ENCODE measurements at places on chromosomes 2 and 18.

- DNase-seq: peak; percentile 39
Measured at GRCh38 chr2:20634507-20635112, 16.3 kb downstream of the HS1BP3 start.

- DNase-seq: no peak
Measured at GRCh38 chr2:9972621-9973479, 21.4 kb downstream of the GRHL1 start.

DNA sequence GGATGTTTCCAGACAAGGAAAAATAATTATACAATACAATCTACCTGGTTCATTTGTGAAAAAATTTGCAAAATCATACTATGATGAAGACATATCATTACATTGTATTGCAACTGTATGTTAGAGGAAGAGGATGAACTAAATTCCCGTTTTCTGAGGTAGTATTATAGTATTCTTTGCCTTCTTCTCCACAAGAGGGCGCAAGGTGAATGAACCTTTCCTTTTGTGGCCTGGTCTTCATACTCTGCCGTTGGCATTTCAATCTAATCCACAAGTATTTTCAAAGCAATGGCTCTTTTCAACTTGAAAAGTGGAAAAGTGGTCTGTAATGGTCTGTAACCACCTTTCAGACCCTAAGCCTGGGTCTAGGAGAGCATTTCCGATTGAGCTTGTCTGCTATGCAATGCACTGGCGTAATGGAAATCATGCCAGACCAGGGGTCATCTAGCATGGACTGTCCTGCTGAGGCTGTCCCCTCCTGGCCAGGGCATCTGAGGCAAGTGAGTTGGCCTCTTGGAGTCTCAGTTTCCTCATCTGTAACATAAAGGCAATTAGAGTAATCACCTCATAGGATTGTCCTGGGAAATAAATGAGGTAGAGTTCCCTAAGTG is 30.8 kb upstream of the ZNF396 start:
- DNase-seq: peak; percentile 34

- DNase-seq: no peak
Measured at GRCh38 chr2:235238537-235238936, 255.3 kb upstream of the AGAP1 start.

DNA sequence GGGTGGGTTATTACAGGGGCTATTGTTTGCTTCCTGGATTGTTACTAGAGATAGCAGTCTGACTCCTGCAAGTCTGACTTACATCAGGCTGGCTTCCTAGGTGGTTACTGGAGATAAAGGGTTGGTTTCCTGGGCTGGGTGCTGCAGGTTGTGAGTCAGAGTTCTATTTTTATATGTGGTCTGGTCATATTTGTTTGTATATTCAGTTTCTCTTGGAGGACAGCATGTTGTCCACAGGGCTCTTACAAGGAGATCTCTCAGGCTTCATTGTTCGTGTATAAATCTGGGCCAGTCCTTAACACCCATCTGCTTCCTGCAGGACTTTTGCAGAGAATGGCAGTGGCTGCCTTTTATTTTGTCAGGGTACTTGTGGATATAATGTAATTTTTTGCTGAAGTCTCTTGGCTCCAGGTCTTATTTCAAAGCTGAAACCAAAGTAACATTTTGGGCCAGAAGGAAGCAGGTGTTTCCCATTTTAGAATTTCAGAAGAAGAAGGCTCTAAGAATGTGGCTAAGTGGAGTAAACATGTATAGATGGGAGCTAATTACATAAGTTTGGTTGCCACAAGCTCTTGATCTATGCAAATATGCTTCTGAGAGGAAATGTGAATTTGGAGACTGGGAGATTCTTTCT is 65.9 kb upstream of the SLC16A14 start:
- DNase-seq: no peak

GRCh38 chr18:33195795-33196194 is 244.7 kb downstream of the CCDC178 start:
- no peak for DNase-seq

GRCh38 chr18:31246460-31246859 is 71.5 kb upstream of the DSG1 start:
- DNase-seq: no peak

GRCh38 chr2:239167766-239168444 is 232.9 kb downstream of the HDAC4 start:
- DNase-seq: no peak

DNA sequence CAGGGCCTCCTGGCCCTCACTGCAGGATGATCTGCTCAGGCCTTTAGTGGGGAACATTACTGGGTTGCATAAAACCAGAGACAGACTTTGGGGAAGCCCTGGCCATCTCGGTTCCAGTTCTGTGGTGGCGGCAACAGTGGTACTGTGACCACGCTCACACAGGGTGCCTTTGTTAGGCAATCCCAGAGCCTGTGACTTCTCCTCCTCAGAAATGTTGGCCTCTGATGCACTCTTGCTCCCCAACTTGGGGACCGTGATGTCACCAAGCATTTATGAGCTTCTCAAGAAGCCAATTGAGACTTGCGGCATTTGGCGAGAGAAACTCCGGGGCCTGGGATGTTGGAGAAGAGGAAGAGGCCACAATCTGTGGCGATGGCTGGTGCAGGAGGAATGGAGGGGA is 80.9 kb upstream of the PKDCC start:
- no peak for DNase-seq

- DNase-seq: no peak
Measured at GRCh38 chr2:177129610-177130009, 83.0 kb upstream of the HNRNPA3 start.

DNA sequence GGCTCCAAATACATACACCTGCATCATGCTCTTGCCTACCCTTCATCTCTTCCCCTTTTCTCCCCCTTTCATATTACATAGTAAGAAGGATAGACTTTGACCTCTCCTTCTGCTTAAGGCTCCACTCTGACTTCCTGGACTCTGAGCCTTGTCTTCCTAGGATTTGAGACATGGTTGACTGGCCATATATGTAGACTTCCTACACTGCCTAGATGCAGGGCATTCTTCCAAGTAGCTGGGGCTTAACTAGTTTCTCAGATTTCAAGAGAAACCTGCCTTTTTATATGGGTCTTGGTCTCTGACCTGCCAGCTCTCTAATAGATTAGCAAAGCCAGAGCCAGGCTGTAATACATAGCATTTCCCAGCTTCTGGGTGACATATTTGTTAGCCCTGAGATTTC is 35.4 kb upstream of the CYP26B1 start:
- no peak for DNase-seq

- no peak for DNase-seq
Measured at GRCh38 chr2:111678161-111678560, 205.8 kb downstream of the ANAPC1 start.

- no peak for DNase-seq
Measured at GRCh38 chr2:199460101-199460671, 2.4 kb upstream of the SATB2 start.

DNA sequence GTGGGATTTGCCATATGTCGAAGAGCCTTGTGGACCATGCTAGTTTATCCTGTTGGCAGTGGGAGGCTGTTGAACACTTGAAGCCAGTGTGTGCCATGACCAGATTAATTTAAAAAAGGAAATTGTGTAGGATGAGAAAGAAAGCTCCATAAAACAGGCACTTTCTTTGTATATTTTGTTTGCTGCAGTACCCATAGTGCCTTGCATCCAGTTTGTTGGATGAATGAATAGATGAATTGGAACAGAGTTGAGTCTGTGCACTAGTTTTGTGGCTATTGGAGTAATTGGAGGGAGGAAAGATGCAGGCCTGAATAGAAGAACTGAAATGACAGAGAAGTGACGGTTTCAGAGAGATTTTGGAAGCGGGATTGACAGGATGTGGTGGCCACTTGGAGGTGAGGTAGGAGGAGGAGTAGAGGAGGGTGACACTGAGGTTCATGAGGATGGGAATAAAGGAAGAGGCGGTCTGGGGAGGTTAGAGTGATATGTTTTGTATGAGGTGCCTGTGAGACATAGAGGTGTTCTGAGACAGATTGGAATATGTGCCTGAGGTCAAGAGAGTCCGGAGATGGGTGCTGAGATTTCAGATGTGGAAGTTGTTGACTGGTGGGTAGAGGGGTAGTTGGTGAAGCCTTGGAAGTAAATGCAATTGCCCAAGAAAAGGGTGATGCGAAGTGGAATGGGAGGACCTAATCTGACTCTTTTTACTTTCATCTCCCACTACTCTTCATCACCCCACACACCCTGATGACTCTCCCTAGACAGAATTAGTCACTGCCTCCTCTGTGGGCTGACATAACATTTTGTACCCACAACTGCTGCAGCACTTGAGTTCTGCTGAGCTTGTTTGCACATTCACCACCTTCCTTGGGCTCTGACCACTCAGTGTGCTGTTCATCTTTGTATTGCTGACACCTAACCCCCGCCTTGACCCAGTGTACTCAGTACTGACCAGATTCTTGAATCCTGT is 5.1 kb downstream of the DGUOK start:
- DNase-seq: no peak

DNA sequence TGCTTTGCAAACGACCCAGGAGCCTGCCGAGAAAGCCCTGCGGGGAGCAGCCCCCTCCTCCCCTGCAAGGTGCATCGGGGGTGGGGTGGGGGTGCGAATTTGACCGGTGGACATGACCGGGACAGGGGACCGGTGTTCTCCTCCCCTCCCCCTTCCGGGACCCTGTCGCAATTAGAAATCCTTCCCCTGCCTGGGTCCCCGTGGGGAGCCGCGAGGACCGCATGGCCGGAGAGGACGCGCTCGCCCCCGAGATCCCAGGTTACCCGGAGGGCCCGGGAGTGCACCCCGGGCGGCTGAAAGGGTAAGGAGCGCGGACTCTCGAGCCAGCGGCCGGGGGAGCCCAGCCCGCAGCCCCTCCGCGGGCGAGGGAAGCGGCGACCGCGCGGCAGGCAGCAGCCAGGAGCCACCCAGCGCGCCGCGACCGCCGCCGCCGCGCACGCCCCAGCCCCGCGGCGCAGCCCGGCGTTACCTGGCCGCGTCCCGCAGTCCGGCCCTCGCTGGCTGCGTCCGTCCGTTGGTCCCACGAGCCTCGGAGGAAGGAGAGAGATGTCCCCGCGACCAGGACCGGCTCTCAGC is 482 bp downstream of the DLGAP1 start:
- DNase-seq: no peak

GRCh38 chr18:32607816-32608215 is 137.1 kb upstream of the GAREM1 start:
- no peak for DNase-seq

DNA sequence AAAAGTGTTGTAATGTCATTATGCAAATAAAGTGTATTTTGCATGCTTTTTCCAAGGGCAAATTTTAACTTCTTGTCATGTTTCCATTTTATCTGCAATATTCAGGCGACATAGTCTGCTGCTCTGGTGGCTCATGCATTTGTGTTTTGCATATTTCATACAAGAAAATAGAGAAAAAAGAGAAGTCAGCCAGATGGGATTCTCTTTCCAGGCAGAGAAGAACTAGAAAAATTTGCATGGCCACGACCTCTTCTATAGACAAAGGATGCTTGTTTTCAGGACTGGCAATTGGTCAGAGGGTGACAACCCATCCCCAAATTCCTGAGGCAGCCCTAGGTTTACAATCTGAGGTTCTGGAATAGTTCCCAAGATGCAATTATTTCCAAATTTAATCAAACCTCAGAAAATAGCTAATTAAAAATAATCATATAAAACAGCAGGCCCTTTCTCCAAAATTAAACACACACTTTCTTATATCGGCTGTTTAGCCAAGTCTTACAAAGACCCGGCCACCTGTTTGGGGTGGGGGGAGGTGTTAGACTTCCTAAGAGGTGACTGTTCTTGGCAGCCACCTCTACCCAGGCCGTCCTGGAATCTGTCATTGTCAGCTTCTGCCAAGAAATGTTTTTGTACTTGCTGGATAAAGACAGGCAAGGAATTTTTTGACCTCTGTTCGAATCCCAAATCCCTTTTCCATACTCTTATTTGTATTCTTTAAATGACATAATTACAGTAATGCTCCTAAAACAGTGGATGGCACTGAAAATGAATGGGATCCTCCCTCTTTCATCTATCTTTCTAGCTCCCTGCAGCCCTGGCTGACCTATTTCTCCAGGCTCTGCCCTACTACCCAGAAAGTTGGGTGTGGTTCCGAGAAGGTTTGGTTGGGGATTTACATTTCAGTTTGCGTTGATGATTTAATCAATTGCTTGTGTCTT is 20.8 kb upstream of the SOS1 start:
- DNase-seq: no peak

DNA sequence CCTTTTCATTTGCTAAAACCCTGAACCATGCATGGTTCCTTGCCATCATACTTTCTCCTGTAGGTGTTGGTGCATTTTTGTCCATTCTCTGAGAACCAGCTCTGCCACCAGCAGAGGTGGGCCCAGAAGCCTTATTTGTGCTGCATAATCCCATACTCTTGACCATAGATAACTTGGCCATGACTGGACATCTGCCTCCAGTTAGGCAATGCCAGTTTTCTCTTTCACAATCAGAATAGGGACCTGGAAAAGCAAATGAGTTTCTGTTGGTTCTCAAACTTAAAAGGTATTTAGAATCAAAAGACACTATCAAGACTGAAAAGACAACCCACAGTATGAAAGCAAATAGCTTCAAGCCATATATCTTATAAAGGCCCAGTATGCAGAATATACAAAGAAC is 167.3 kb downstream of the MAIP1 start:
- no peak for DNase-seq

- no peak for DNase-seq
Measured at GRCh38 chr2:2850859-2851258, 519.8 kb upstream of the MYT1L start.

GRCh38 chr18:48566589-48566988 is 27.8 kb downstream of the CTIF start:
- DNase-seq: no peak

DNA sequence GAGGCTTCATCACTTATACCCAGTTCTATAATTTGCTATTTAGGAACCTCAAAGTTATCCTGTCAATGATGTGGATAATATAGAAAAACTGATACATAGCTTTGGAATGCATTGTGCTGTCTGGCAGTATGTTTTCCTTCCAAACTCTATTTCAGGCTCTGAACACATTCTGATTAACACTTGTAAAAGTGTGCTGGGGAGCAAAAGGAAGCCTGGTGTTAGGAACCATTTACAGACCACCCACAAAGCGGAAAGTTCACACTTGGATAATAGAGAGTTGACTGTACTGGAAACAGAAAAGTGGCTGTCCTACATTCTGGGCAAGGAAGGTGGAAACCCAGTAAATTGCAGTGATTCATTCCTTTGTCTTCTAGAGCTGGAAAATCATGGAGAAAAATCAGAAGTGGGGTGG is 114.5 kb upstream of the ZFP36L2 start:
- no peak for DNase-seq

DNA sequence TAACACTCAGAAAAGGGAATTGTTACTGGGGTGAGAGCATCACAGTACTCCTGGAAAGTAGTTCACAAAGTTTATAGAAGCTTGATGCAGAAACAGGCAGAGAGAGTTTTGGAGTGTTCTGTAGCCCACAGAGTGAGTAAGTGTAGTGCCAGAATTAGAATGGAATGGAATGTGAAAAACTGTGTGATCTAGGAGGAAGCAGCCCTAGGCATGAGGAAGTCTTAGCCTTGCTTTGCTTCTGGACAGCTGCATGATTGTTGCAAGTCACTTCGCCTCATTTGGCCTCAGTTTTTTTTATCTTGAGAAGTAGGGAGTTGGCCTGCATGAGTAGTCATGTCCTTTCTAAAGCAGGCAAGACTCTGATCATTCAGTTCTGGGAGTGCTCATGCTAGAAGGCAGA is 10.9 kb downstream of the SERPINB12 start:
- DNase-seq: peak; percentile 84

GRCh38 chr2:161017780-161018470 is 142.3 kb upstream of the TANK start:
- DNase-seq: no peak
